NB4 (cell line): ENCODE measurements at places on chromosomes 6 and 20.

DNA sequence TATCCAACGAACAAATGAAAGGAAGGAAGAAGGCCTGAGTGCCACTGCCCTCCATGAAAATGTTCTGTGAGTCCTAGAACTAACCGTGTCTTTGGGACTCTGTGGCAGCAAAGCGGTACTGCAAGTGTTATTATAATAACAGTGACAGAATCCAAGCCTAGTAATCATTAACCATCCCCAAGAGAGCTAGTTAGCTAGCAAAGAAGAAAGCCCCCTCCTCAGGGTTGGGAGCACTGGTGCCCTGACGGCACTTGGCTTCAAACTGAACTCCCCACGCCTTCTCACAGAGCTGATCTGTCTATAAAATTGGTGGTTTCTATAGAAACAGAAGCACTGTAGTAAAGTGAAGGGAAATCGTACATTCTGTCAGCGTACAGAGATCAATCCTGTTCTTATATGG lies 239.8 kb downstream of the PTPRT start:
- DNase-seq, result no peak

DNA sequence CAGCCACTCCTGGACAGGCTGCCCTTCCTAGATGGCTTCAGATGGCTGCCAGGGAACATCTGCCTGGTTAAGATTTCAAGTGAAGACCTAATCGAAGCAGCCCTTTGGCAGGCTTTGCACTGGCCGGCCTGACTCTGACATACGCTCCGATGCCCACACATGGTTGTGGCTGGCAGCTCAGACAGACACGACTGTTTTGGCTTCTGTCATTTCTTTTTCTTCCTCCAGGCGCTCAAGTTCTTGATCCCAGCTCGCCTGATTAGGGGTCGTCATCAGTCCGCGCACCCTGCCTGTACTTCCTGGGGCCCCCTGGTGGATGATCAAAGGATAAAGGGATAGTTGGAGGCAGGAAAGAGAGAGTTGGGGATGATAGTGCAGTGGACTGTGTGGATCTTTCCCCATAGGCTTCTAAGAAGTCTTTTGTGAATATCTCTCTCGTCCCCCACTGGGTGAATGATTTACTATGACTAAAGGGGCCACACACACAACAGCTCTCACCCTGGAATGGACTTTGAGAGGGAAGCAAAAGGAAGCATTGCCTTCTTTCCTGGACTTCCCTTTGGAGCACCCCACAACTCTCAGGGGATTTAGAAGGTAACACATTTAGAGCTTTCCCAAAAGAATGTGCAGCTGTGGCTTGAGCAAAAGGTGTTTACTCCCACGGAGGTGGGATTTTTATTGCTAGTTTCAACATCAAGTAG lies 21.4 kb upstream of the TRAM2 start:
- peak; percentile 70 for DNase-seq

DNA sequence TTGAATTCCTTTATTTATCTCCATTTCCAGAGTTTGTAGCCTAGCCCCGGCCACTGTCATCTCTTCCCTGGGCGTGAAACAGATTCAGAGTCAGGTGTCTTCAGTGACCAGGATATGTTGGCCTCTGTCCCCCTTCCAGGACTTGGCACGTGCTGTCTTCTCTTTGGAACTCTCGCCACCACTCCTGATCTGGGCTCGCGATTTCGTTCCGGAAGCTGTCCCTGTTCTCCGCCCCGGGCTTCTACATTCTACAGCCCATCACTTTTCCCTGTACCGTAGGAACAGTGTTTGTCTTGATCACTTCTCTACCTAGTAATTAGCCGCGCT lies 739 bp downstream of the GSS start:
- DNase-seq, result no peak

DNA sequence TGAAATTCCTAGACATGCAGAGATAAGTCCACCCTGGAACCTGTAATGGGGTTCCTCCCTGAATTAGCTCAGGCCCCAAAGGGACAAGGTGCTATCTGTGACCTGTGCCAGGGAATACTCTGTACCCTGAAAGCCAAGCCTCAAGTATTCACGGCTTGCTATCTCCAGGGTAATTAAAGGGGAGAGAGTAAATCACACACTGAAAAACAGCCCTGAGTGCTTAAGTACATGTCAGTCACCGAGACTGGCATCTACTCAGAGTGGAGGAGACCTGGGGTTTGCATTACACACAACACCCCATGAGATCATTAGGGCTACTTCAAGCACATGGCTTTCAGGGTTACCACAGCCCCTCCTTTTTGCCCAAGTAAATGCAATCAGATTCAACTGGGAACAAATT lies 188.1 kb downstream of the CD83 start:
- no peak for DNase-seq

DNA sequence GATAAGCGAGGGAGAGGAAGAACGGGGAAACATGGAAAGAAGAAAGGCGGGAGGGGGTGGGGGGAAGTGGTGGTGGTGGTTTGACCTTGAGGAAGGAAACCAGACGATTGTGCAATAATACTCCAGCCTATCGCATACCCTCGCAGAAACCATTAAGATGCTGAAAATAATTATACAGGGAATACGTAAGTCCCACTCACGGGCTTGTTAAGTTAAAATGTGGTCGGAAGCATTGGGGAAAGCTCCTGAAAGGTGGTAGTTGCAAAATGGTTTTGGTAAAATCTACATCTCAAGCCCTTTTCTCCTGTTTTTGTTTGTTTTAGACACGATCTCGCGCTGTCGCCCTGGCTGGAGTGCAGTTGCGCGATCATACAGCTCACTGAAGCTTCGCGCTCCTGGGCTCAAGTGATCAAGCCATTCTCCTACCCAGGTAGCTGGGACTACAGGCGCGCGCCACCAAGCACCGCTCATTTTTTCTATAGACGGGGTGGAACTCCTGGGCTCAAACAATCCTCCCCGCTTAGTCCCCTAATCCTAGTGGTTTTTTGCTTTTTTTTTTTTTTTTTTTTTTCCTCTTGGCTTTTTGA lies 128.9 kb upstream of the ZNF184 start:
- DNase-seq, result peak; percentile 93

DNA sequence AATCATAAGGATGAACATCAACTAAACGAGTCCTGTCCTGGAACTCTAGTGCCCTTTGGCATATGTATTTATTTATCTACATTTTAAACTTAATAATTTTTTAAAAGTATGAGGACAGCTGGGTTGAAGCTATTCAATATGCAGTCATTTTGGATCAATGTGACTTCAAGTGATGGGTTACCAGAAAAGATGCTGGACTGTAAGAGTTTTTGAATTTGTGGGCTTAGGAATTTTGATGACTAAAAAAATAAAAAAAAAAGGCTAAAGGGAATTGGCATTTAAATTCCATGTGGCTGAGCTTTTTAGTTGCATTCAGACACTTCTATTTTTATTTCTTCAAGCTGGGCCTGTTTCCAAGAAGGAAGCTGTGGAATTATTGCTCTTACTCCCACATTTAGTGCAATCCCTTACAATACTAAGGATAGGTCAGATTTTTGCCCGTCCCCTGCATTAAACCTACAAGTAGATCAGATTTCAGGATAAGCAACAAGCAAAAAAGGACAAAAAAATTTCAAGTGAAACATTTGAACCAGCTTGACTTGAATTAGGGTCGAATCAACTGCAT lies 704.2 kb upstream of the CITED2 start:
- no peak for DNase-seq

DNA sequence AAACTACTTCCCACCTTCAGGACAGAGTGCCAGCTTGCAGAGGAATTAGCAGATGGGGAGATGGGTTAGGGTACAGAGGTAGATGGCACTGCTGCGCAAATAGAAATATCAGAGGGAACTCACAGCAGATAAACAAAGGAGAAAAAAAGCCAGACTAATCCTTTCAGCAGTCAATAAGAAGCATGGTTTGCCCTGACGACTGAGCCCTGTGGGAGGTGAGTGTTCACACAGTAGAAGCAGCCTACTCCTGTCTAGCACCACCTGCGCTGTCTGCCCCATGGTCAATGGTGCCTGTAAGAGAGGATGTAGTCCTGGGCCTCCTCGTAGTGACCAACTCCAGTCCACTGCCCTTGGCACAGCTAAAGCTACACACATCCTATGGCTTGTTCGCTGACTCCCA lies 174.1 kb downstream of the IBTK start:
- no peak for DNase-seq

DNA sequence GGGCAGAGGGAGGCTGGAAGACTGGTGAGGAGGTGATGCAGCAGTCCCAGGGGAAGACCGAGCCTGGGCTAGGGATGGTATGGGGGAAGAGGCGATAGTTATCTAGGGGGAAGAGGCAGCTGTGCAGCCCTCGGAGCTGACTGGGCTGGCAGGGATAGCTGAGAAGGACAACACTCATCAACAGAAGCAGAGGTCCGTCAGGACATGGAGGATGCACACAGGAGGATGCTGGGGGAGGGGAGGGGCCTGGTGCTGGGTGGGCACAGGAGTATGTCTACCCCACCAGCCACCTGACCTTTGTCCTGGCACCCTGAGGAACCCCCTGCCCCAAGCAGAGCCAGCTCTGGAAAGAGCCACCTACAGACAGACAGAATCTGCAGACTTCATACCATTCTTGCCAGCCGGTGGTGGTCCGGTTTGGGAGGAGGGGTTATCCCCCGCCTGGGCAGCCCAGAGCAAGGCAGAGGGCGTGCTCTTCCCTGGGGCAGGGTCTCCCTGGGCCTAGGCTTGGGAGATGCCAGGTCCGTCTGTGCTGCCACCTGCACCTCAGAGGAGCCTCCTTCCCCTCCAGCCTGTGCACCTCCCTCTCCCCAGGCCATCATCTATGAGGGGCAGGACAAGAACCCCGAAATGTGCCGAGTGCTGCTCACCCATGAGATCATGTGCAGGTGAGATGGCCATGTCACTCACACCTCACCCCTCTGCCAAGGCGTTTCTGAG lies 14.9 kb downstream of the EBF4 start:
- no peak for DNase-seq

GRCh38 chr20:61331543-61331942 lies 79.5 kb downstream of the CDH4 start:
- peak; percentile 18 for DNase-seq

GRCh38 chr6:96002576-96002910 lies 13.2 kb upstream of the FUT9 start:
- no peak for DNase-seq

DNA sequence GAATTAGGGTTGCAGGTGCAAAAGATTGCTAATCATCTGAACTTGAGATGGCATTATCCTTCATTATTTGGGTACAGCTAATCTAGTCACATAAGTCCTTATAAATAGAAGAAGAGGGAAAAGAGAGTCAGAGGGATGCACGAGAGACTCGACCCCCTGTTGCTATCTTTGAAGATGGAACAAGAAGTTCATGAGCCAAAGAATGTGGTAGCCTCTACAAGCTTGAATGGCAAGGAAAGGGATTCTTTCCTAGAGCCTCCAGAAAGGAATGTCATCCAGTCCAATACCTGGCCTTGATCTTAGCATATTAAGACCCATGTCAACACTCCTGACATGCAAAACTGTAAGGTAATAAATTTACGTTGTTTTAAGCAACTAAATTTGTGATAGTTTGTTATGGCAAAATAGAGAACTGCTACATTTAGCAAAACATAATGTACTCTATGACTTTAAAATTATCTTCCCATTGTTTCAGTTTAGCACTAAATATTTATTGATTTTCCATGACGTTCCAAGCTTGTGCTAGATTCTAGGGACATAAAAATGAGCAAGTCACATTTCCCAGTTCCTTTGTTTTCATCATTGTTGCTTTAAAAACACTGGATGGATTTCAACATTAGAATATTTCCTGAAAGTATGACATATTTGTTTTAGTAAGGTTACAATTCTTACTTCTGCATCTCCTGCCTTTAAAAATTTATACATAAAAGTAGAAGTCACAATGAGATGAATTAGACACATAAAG lies 12.7 kb downstream of the MANEA start:
- DNase-seq, result no peak
